ENCODE measurements at places on chromosomes 1 and 21.

- no peak for DNase-seq
These were observed 57.6 kb downstream of the WLS start for GRCh38 chr1:68174738-68175113.

DNA sequence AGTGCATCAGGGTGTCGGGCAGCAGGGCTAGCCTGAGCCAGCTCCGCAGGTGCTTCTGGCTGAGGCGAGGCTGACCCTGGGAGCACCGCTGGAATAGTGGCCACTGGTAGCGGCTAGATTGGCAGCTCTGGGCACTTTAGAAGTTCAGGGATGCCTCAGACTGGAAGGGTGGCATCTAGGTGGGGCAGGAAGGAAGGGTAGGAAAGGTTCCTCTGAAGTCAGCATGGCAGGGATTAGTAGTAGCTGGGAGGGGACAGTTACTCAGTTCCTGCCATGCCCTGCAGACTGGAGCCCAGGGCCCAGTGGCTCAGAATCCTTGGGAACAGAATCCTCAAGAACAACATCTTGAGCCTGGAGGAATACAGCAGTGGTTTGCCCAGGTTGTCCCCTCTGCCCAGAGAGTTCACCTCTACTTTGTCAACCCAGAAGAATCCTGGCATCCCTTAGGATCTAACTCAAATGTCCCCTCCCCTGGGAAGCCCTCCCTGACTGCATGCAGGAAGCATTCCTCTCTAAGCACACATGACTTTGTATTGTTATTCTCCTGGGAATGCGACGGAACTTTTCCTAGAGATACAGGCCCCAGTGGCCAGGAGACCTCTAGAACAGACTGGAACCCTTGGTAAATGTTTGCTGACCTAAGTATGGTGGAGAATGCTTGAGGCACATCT, 39.5 kb upstream of the BCAR3 start:
- no peak for DNase-seq

GRCh38 chr1:173134029-173134428, 73.1 kb downstream of the TNFSF4 start:
- no peak for DNase-seq

DNA sequence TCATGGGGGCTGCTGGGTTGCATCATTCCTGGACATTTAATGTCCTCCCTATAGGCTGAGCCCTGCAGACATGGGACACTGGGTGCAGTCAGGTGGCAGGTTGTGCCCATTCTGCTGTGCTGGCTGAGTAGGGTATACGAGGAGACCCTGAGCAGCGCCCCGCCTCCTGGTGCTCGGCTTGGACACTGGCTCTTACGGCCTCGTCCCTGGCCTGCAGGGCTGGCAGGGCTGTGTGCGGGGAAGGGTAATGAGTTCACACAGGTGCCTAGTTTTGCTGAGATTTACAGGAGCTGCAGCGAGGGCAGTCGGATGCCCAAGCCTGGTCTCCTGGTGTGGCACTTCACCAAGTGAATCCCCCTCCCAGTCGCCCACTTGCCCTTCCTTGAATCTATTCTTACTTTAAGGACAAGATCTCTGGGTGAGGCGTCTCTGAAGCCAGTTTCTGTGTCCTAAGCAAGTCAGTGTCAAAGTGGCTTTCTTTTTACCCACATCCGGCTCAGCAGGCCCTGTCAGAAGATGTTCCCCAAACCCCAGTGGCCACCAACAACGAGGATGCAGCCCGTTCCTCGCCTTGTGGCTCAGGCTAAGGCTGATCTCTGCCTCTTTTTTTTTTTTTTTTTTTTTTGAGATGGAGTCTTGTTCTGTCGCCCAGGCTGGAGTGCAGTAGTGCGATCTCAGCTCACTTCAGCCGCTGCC, 73.2 kb downstream of the MAN1C1 start:
- DNase-seq = no peak

GRCh38 chr1:201696217-201696761, 132.7 kb upstream of the IPO9 start:
- DNase-seq = no peak

- DNase-seq = no peak
These were observed 44.0 kb downstream of the EVA1C start for GRCh38 chr21:32456497-32456918.

DNA sequence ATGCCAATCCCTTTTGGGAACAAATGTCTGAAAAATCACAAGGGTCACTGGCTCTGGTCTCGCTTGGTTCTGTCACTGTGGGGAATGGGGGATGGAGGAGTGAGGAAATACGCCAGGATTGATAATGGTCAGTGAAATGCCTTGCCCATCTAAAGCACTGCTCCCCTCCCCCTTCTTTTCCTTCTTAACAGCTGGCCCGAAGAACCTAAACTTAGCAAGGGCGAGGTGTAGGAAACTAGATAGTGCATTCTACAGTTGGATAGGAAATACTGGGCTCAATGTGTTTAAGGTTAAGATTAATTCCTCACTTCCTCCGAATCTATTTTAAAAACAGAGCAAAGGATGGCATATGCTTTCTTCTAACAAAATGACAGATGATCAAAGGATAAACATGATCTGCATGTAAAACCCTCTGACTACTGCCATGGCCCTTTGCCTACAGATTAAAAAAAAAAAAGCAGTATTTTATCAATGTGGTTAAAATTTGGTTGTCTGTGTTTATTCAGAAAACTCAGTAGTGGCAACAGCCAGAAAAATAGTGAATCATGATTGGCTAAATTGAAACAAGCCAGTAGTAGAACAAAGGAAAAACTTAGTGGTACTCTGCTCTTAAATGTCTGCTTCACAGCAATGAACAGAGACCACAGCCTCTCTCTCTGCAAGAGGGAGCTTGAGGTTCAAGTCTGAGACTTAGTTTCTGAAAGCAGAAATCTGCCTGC, 86.1 kb upstream of the VAV3 start:
- DNase-seq = no peak

DNA sequence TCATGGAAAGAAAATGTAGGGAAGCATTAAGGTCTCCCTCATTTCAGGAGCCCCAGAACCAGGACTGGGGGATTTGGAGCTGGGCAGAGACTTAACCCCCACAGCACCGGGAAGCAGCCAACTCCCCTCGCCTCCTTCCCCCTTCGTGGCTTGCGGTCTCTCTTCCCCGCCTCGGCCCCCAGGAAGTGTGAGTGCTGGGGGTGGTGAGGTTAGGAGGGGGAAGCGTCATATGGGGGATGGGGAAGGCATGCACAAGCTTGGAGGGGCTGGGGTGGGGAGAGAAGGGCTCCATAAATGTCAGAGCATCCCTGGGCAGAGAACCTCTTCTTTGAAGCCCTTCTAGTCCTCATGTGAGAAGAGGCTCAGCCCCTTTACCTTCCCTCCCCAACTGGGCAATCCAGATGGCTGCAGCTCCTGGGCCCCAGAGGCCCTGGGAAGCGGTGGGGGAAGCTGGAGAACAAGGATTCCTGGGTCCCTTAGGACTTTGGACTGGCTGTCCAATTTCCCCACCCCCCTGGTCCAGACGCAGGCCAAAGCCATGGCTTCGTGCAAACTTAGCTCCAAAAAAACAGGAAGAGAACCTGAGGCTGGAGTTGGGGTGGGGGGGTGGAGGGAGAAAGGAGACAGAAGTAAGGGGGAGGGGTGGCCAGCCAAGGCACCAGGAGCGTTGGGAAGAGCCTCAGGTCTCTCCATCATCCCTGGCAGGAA, 7.8 kb downstream of the ZBTB7B start:
- DNase-seq = no peak

- no peak for DNase-seq
These were observed 5.8 kb upstream of the KIAA0040 start for GRCh38 chr1:175198332-175198731.

DNA sequence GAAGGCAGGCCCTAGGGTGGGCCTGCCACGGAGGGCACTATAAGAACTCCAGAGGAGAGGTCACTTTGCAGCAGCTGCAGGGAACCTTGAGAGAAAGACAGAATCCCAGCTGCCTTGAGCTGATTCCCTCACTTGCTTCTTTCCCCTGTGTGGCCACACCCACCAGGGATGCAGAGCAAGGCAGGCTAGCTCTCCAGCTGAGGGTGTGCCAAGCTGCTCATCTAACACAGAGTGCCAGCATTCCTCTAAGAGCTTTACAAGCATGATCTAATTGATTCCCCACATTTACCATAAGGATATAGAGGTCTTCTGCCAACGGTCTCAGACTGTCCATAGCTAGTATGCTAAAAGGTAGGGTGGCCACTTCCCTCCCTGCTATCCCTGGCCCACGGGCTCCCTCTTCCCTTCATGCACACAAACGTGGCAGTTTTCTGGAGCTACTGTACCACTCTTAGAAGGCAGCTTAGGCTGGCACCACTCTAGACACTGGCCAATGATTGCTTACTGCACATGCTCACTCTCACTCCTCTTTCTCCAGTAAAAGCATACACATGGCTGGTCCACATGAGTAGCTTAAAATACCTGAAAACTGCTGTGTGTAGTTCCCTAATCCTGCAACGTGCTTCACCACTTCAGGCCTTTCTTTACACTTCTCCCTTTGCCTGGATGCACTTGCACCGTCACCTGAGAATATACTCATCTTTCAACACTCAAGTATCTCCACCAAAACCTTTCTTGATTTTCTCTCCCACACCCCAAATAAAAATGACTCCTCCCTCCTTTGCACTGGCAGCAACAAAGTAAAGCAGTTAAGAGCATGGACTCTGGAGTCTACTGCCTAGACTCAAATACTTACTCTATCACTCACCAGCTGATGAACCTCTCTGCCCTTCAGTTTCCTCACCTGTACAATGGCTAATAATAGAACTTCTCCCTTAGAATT, 57.7 kb downstream of the DMAP1 start:
- DNase-seq = no peak

GRCh38 chr1:22611530-22611947, 24.9 kb upstream of the C1QA start:
- DNase-seq = no peak

DNA sequence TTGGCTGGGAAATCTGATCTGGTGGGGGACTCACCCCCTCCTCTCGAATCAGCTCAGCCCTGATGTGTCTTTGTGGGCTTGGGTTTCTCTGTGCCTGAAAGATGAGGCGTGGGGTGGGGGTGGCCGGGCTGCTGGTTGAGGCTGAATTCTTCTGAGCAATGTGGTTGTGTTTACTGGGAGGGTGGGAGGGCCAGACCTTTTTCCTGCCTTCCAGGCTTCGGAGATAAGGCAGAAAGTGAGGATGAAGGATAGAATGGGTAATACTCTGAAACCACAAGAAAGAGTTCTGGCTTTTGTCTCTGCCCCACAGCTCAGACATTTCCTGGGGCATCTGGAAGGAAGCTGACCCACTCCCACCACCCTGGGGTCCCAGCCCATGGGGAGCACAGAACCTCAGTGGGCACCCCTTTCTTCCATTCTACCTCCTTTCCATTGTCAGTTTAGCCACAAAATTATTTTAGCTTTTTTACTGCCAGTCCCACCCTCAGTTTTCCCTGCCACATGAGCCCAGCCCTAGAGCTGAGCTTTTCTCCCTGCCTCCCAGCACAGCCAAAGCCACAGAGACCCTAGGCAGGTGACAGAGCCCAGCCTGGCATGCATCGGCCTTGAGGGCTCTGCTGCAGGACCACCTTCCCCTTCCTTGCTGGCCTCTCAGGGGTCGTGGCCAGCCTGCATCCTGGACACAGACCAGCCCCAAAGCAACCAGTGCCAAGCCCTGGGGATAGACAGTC, 11.2 kb downstream of the ALX3 start:
- DNase-seq = no peak

GRCh38 chr1:66211521-66211920, 322.4 kb upstream of the SGIP1 start:
- no peak for DNase-seq

- DNase-seq = no peak
These were observed 75.7 kb upstream of the ZNF326 start for GRCh38 chr1:89919174-89919573.

- DNase-seq = no peak
These were observed 8.9 kb upstream of the RAB3GAP2 start for GRCh38 chr1:220281159-220281574.

GRCh38 chr1:91672601-91673161, 172.0 kb downstream of the CDC7 start:
- no peak for DNase-seq

GRCh38 chr1:204733289-204733688, 47.8 kb upstream of the LRRN2 start:
- DNase-seq = no peak

DNA sequence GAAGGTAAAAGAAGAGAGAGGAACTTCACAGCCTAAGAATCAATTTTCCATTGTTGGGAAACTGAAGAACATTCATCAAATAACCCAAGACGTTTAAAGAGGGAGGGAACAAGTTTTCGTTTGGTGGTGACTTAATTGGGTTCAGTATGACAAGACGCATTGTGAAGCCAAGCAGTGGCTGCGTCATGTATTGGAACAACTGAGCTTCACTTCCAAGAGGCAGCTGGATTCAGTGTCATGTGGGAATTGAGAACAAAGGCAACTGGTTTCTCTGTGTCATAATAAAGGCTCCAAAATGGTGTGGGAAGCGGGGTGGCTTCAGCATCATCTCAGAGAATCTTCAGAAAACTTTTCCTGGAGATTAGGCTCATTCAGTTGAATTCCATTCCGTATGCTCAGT, 29.8 kb upstream of the RC3H1 start:
- no peak for DNase-seq

DNA sequence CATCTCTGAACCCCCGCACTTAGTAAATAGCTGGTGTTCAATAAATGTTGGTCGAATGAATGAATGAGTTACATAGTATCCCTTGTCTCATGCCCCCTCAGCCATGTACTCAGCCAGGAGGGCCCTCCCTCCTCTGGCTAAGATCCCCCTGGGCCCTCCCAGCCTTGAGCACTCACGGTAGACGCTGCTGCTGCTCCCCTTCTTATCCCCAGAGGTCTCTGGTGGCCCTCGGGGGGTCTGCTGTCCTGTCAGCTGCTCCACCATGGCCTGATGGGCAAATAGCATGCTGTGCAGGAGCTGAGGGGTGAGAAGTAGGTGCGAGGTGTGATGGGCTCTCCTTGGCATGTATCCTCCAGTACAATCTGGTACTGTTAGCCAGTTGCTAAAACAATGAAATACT, 1.9 kb downstream of the ETV3L start:
- no peak for DNase-seq

Data from GM12878 (cell line).